ENCODE measurements at places on chromosomes 6 and 20. TPM values are rescaled to one million over a fixed set of nuclear protein-coding genes. Genes with fewer than 3 reads are reported as not detected.

OR12D3 gene
- total RNA-seq, result not detected

CD109 gene
- 36.3 TPM for total RNA-seq

GPX5 gene
- total RNA-seq, result not detected

LPA gene
- 0.07 TPM for total RNA-seq

MOXD1 gene
- total RNA-seq, result 1.9 TPM

KCNQ2 gene
- total RNA-seq, result 0.58 TPM

VIP gene
- not detected for total RNA-seq
